ENCODE measurements at places on chromosomes 7 and 10. TPM values are rescaled to one million over a fixed set of nuclear protein-coding genes. Genes with fewer than 3 reads are reported as not detected.

- DNase-seq = no peak
Measured at GRCh38 chr7:17043012-17043877, 161.5 kb upstream of the AGR3 start.

Gene COL26A1
- not detected for total RNA-seq

Gene RASSF4
- total RNA-seq = 156 TPM

Gene CYP3A4
- not detected for total RNA-seq

Gene GOLGA7B
- 1.6 TPM for total RNA-seq

Data from omental fat pad (tissue), 4 donors.